NCI-H1092 treated with DMSO at 0.1 percent for 48 hours (cell line): ENCODE measurements at places on chromosomes 6 and 20.

DNA sequence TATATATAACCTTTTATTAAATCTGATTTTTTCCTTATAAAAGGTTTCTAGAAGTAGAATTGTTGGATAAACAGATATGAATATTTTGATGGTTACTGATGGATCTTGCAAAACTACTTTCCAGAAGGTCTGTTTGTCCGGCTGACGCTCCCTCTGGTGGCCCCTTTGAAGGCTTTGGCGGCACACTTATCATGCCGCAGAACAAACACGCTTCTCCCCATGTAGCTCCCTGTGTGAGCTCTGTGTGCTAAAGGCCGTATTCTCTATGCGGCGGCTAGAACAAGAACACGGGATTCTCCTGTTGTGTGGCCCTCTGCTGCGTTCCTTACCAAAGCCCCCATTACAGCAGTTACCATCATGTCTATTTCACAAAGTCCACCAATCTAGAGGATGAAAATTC lies 30.0 kb downstream of the PPP1R3G start:
- no peak for DNase-seq

GRCh38 chr6:87929843-87930288 lies 117.8 kb upstream of the SPACA1 start:
- DNase-seq = peak; percentile 68

DNA sequence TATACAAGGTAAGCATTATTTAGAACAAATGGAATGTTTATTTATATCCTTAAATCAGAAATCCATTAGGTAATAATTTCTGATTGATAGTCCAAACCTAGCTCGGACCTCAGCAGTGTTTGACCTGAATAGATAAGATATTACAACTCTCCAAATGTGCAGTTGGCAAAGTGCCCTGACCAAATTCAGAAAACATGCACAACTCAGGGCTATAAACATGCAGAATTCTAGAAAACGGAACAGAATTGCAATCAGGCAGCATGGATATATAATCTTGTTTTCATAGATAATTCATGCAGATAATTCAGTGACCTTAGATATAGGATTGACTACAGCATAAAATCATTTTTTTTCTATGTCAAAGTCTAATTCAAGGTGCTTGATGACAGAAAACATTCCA lies 626.6 kb upstream of the CITED2 start:
- no peak for DNase-seq

- DNase-seq = peak; percentile 73
Measured at GRCh38 chr20:43666376-43667328, at the start of gene MYBL2. TSS of gene MYBL2 (plus strand) at chr20:43667114. CDS start at chr20:43667284, 170 bp downstream.

- no peak for DNase-seq
Measured at GRCh38 chr6:63571361-63572043, 778 bp upstream of the LOC128125822 start.

DNA sequence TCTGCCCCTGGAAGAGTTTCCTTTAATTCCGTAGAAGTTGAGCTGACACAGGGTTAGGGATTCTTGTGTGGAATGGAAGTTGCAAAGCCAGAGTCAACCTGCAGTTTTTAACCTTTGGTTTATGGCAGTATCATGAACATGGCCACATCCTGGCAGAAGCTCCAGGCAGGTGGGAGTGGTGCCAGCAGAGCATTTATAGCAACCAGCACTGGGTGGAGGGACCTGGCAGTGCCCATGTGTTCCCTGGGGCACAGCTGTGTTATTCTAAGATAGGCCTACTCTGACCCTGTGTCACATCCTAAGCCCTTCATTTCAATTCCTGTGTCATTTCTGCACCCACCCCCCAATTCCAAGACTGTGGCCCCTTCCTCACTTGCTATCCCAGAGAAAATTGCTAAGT lies 26.1 kb upstream of the ZNF831 start:
- DNase-seq = no peak

GRCh38 chr20:44990425-44990824 lies 24.1 kb downstream of the STK4 start:
- DNase-seq = no peak

GRCh38 chr6:167472880-167473279 lies 148.0 kb downstream of the TTLL2 start:
- no peak for DNase-seq

DNA sequence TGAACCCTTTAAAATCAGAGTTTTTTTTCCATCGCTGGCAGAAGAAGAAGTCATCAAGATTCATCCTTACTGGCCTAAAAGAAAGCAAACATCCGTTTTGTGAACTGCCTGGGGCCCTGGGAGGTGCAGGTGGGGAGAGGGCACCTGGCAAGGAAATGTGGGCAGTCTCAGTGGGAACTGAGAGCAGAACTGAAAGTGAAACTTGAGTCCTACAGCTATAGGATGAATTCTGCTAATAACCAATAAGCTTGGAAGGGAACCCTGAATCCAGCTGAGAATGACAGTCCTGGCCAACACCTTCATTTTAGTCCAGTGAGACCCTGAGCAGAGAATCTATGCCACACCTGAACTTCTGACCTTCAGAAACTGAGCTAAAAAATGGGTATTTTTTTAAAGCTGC lies 130.1 kb upstream of the ASCC3 start:
- no peak for DNase-seq

GRCh38 chr6:52513464-52513863 lies 63.4 kb downstream of the TRAM2 start:
- DNase-seq = no peak

DNA sequence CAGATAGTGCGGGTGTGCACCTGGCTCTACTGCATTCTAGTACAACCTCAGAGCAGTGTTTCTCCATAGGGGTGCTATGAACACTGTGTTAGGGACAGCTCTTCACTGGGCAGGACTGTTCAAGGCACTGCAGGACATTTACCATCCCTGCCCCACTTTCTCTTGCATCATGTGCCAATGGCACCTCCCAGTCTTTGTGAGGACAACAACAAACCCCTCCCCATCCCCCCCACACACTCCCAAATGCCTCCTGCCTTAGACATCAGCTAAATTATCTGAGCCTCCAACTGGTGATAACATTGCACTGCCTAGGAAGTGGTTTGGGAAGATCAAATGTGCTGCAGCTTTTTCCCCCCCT lies 98.9 kb downstream of the FYN start:
- DNase-seq = no peak

DNA sequence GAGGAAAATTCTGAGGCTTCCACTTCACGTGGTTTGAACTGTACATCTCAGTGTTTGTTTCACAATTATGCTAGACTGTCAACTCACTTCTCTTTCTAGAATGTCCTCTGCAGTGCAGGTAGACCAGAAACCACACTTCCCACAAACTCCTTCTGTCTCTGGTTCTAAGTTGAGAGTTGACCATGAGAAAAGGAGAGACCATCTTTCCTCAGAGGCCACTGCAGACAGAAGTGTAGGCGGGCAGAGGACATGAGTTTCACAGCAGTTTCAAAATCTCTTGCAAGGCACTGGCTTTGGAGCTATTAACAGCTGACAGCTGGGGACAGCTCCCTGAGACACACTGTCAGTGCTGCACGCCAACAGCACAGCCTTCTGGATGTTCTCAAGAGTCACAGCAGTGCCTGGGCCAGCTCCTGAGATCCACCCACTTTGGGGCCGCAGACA lies 55.4 kb upstream of the MOXD1 start:
- DNase-seq = no peak

DNA sequence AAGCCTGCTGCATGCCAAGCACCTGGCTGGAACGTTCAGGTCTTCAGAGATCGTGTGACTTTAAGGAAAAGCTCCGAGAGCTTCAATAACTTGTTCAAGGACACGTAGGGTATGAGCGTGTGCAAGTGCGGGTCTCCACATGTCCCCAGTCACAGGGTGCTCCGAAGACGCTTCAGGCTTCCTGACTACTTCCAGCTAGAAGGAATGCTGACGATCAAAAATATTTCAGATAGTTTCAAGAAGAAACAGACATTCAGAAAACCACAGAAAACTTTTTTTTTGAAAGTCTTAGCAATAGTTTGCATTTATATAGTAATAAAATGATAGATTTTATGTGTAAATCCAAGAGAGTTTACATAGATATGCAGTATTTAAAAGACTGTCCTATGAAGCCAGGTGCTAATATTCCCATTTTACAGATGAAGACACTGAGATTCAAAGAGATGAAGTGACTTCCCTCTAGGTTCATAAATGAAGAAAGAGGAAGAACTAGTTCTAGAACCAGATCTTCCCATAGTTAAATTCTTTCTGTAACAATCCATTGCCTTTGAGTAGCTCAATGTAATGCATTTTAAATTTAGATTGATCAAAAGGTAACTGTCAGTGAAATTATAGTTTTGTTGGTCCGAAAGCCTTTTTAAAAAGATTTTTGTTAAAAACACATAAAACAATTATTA lies 247.6 kb downstream of the MYLK4 start:
- DNase-seq = no peak

- no peak for DNase-seq
Measured at GRCh38 chr20:53021934-53022333, 49.8 kb downstream of the TSHZ2 start.

DNA sequence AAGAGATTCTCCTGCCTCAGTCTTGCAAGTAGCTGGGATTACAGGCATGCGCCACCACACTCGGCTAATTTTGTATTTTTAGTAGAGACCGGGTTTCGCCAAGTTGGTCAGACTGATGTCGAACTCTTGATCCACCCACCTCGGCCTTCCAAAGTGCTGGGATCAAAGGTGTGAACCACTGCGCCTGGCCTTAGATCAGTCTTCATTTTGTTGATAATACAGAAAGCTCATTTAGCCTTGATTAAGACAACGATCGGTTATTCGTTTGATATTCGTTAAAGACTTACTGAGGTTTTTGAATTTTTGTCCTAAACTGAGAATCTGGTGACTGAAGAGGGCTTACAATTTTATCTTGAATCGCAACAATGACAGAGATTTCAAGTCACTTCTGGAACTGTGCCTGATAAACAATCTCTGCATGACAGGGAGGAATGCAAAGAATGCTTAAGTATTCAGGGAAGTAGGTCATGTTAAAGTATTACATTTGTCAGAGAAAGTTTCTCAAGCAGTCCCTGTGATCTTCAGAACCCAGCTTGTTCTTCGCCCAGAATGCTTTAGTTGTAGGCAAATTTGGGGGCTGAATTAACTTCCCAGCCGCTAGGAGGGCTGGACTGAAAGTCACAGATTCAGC lies 14.8 kb downstream of the AKAP12 start:
- DNase-seq = no peak

DNA sequence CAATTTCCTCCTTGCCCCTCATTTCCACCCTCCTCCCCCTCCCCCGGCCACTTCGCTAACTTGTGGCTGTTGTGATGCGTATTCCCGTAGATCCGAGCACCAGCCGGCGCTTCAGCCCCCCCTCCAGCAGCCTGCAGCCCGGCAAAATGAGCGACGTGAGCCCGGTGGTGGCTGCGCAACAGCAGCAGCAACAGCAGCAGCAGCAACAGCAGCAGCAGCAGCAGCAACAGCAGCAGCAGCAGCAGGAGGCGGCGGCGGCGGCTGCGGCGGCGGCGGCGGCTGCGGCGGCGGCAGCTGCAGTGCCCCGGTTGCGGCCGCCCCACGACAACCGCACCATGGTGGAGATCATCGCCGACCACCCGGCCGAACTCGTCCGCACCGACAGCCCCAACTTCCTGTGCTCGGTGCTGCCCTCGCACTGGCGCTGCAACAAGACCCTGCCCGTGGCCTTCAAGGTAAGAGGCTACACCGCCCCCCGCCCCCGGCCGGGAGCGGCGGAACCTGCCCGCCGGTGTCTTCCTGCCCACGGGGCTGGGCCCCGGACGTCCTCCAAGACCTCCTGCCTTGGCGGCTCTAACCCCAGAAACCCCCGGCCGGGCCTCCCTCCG lies 44.9 kb upstream of the SUPT3H start:
- no peak for DNase-seq

GRCh38 chr6:107697682-107698081 lies 126.4 kb downstream of the SCML4 start:
- no peak for DNase-seq
